Stimulated activated CD8-positive, alpha-beta memory T cell treated with anti-CD3 and anti-CD28 coated beads, Interleukin-4, amount 100 ng/mL, for 48 hours (primary cell): ENCODE measurements at places on chromosomes 11 and 22.

DNA sequence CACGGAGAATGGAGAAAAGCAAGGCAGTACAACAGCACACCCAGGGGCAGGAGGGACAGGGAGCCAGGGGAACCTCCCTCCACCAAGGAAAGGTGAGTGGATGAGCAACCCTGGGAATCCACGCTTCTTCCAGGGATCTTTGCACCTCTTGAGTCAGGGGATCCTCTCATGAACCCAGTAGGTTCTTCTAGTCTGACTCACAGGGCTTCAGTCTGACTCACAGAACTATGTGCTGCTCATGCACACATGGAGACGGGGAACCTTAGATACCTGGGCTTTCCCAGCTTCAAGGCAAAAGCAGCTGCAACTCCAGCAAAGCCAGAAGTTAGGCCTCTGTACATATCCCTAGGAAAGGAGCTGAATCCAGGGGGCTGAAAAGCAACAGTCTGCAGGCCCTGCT lies 1021.4 kb upstream of the TENM4 start:
- no peak for DNase-seq

GRCh38 chr22:20271114-20271994 lies 3.2 kb upstream of the RTN4R start:
- DNase-seq = no peak

- no peak for DNase-seq
These were observed 42.6 kb upstream of the IGSF9B start for GRCh38 chr11:133999355-133999754.

DNA sequence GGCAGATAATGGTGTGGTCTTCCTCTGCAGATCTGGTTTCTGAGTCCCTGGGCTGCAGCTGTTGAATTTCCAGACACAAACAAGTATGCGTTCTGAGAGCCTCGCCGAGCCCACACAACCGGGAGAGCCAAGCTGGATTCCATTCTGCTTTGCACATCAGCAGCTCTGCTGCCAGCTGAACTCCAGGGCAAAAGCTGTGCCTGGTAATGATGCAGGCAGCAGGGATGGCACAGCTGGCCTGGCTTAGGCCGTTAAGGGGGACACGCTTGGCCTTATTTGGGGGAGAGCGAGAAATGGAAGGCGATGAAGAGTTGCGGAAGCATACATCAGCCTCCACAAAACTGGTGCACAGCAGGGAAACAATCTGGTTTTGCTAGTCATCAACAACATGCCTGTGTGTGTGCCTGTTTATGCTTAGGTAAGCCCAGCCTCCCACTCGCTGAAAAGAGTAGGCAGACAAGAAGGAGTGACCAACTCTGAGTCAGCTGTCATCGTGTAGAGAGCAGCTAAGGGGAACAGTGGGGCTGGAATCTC lies 25.1 kb downstream of the ADAMTS8 start:
- no peak for DNase-seq

- DNase-seq = peak; percentile 23
These were observed 16.0 kb upstream of the TMPRSS13 start for GRCh38 chr11:117945047-117945810.

- no peak for DNase-seq
These were observed 40.2 kb upstream of the CELSR1 start for GRCh38 chr22:46577368-46578249.
